Common myeloid progenitor, CD34-positive (primary cell): ENCODE measurements at places on chromosomes 4 and X.

GRCh38 chrX:29431895-29432294, 783.5 kb upstream of the MAGEB2 start:
- no peak for DNase-seq

GRCh38 chr4:117328333-117328732, 243.0 kb upstream of the TRAM1L1 start:
- no peak for DNase-seq

- DNase-seq = no peak
Measured at GRCh38 chr4:186700746-186701145, 22.9 kb downstream of the FAT1 start.

DNA sequence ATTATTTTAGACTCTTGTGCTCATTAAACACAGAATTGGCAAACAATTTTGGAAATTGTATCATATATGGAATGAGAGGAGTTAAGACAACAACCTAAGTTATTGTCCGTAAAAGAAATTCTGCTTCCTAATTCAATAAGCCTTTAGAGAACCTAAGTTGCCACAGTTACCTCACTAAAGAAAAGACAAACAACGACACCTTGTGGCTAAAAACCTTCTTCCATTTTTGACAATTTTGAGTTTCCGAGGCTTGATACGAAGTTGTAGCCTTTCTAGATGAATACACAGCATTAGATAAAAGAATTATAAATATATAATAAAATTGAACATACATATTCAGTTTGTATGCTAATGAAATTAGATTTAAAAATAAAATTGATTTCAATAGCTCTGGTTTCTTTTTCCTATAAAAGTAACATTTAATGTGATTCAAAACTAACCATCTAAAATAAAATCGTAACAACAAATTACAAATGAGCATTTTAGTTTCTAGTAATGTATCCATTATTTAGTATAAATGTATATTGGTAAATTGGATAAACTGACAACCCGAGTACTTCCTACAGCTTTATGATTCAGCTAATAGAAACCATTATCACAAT, 275.1 kb downstream of the GPM6A start:
- DNase-seq = peak; percentile 76

DNA sequence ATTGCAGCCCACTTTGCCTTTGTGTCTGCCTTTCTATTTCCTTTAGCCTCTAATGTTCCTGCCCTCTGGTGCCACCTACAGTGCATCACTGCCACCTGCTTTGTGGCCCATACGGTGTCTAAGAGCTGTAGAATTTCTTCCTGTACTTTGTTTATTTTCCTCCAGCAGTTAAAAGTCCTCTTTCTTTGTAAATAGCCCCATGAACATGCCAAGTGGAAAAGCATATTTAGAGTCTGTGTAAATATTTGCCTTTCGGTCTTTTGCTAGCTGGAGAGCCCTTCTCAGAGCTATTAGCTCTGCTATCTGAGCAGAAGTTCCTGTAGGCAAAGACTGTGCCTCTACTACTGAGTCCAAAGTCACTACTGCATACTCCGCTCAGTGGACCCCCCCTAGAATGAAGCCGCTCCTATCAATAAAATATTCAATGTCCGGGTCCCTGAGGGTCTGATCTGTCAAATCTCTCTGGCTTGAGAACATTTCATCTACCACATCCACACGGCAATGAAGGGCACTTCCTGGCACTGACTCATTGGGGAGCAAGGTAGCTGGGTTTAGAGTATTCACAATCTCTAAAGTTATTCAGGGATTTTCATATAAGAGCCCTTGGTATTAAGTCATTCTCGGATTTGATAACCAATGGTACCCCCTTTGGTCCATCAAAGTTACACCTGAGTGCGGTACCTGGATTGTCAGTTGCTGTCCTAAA, 36.3 kb downstream of the SULT1E1 start:
- DNase-seq = peak; percentile 62
